ENCODE measurements at places on chromosomes 12 and 14.

DNA sequence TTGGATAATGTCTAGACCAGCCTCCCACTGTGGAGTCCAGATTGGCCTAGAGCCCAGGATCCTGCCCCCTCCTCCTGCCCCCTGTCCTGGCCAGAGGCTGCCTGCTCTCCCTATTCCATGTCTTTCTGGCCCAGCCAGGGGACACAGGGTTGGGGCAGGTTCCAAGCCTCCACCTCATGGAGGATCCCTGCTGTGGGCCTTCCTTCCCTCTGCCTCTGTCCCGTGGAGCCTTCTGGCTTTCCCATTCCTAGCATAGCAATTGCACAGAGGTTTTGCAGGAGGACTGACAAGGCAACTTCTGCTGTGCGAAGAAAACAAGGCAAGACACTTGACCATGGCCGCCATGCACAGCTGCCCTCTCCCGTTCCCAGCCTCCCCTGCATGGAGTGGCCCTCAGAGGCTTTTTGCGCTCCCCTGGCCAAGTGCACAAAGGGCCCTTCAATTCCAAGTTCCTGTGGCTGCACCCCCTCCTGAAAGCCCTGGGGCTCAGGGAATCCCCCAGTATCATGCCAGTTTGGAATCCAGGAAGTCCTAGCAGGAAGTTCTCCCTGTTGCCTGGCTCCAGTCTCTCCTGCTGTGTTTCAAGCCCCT, 42.1 kb downstream of the KRT80 start:
- no peak for DNase-seq

DNA sequence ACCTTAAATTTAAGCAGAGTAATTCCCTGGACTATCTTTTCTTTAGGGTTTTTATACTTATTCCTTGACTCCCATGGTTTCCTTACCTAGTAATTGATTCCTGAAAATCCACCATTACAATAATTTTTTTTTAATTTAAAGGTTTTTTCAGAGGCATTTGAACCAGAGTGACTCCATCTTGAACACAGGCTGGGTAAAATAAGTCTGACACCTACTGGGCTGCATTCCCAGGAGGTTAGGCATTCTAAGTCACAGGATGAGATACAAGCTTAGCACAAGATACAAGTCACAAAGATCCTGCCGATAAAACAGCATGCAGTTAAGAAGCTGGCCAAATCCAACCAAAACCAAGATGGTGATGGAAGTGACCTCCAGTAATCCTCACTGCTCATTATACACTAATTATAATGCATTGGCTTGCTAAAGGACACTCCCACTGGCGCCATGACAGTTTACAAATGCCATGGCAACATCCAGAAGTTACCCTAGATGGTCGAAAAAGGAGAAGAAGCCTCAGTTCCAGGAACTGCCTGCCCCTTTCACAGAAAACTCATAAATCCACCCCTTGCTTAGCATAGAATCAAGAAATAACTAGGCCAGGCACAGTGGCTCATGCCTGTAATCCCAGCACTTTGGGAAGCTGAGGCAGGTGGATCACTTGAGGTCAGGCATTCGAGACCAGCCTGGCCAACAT, 53.6 kb downstream of the SLC25A21 start:
- DNase-seq, result no peak

- no peak for DNase-seq
These were observed 45.6 kb downstream of the C14orf132 start for GRCh38 chr14:96084796-96085195.

- DNase-seq, result no peak
These were observed 44.8 kb downstream of the SBNO1 start for GRCh38 chr12:123319826-123320225.

- no peak for DNase-seq
These were observed 26.0 kb downstream of the PPFIBP1 start for GRCh38 chr12:27549801-27550652.

DNA sequence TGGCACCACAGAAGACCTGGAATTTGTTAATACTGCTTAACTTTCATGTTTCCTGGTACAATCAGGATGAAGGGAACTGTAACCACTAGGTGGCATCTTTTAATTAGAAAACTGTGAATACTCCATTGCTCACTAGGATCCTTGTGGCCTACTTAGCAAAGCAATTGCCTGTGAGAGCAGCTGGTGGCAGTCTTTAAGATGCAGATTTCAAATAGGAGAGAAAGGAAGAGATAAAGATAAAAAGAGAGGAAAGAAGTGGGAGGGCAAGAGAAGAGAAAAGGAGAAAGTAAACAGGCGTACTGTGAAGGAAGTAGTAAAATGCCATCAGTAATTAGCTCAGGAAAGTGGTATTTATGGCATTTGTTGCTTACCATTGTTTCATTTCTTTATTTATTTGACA, 114.5 kb downstream of the RAD51B start:
- no peak for DNase-seq

GRCh38 chr14:99231161-99231849, 40.7 kb downstream of the BCL11B start:
- DNase-seq, result no peak

GRCh38 chr14:32706721-32707519, 231.8 kb upstream of the NPAS3 start:
- DNase-seq, result no peak

- no peak for DNase-seq
These were observed 318.7 kb downstream of the LRFN5 start for GRCh38 chr14:41925409-41925808.

DNA sequence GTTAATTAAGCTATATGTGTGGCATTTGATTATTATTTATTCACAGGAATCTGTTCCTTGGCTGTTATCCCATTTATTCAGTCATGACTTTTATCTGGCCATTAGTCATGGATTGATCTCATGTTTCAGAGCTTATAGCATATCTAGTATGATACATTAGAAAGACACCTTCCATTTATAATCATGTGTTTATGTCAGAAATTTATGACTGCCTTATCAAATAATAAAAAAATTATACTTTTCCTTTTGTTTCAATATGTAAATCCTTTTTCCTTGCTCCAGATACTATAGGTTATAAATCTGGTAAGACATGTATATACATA, 248.0 kb upstream of the PDE3A start:
- DNase-seq, result no peak

DNA sequence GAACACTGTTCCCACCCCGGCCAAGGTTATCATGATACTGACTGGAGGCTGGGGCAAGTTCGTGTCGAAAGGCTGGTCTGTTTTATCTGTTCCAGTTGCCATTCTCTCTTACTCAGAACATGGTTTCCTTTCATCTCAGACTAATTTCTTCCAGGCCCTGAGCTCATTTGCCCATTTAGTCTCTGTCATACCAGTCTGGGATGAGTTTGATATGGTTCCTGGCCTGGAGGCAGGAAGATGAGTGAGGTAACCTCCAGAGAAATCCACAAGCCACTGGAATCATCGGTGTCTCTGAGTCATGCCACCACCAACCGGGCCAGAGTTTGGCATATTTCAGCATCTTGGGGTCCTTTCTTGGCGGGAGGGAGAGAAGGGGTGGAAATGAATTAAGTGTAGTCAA, 114.7 kb downstream of the NTF3 start:
- no peak for DNase-seq

GRCh38 chr14:59187802-59188460, 536 bp upstream of the DAAM1 start:
- DNase-seq, result peak; percentile 10

DNA sequence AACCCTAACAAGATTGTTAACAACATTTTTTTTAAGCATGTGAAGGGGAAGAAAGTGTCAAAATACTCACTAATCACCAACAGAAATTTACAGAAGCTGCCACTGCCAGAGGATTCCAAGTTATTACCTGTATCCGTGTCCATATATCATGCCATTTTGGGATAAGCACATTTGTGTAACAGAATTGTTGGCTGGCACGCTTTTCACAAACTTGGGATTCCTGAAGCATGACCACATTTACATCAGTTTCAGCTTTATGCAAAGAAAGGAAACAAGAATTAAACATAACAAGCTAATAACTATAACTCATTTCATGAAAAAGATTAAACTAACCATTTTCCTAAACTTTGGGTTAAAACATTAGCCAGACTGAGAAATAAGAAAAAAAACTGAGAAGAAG, 5.9 kb downstream of the NEMP1 start:
- no peak for DNase-seq

GRCh38 chr14:31419179-31419966, 977 bp downstream of the HEATR5A start:
- DNase-seq, result no peak

GRCh38 chr12:127025545-127025944, 1241.4 kb upstream of the TMEM132C start:
- no peak for DNase-seq

- DNase-seq, result no peak
These were observed 35.2 kb upstream of the FOXG1 start for GRCh38 chr14:28731358-28731757.

- DNase-seq, result no peak
These were observed 74.9 kb upstream of the ATP2B1 start for GRCh38 chr12:89783359-89784060.

DNA sequence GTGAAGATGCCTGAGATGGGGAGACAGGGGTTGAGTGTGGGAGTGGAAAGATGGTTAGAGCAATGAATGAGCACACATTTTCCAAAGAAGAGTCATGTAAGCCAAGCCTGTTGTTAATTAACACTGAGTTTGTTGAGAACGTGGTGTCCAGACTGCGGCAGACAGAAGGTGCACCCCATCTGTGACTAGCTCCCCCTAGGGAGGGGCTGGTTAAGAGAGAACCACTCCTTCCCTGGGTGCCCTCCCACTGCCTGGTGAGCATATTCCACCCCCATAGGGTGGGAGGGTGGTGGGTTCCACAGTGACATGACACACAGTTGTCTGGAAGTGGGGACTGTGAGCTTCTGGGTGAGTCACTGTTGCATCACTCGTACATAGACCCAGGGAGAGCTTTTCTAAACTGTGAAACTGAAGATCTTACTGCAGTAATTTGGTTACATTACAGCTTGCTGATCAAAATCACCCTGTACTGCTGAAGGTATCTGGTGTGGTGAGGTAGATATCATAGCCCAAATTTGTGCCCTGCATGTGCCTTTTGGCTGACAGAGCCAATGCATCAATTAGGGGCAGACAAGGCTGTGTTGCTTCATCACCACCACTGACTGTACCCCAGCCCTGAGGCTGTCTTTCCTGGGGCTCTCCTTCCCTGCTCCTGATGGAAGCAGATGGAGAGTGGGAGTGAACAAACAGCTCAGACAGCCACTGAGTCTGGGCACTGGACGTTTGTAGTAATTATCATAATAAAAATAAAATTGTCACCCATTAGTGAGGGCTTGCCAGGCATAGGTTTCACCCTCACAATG, 150.9 kb downstream of the EMP1 start:
- no peak for DNase-seq

DNA sequence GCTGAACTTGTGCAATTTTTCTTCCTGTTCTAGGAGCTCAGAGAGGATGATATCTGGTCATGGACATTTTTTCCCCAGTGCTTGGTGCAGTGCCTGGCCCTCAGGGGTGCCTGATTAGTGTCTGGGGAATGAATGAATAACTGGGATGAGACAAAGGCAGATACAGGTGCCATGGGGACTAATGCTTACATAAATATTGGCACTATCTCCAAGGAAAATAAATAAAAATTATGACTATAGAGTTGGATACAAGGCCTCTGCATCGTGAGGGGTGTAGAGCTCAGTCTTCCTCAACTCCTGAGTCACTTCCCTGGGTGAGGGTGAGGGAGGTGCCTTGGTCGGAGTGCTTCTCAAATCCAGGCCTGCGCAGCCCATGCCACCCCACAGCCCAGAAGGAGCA, 188.6 kb downstream of the KCNA5 start:
- no peak for DNase-seq

GRCh38 chr12:80679346-80680131, 27.9 kb upstream of the MYF6 start:
- no peak for DNase-seq

- DNase-seq, result no peak
These were observed 139.8 kb upstream of the NOS1 start for GRCh38 chr12:117501076-117501869.

GRCh38 chr14:20989787-20990600, at the start of gene METTL17:
METTL17 (plus strand) TSS chr14:20989980; CDS start chr14:20990003, 23 bp downstream.
- peak; percentile 64 for DNase-seq

DNA sequence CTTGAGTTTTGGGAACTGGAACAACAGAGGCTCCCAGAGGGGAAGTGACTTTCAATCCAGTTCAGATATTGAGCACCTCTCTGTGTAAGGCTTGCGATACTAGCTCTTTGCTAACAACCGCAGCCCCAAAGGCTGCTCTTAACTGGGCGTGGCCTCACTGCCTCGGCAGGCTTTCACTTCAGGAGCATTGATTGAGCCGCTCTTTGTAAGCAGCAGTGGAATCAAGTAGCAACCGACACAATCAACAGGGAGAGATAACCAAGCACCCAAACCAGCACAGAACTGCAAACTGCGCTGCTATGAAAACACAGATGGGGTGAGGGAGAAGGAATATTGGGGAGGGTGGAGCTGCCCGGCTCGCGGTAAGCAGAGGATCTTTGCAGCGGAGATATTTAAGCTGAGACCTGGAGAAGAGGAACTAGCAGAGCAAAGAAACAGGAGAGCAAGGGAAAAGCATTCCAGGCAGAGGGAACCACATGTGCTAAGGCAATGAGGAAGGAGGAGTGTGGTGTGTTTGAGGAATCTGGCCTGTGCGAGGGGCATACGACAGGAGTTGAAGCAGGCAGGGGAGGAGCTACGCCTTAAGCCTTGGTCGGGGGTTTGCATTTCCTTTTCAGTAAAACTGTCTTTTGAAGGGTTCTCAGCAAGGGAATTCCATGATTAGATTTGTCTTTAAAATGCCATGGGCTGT, 17.3 kb upstream of the YY1 start:
- no peak for DNase-seq

GRCh38 chr12:56080556-56081138, 682 bp downstream of the ERBB3 start:
- DNase-seq, result no peak

- DNase-seq, result no peak
These were observed 1178.7 kb downstream of the AACS start for GRCh38 chr12:126243814-126244440.

DNA sequence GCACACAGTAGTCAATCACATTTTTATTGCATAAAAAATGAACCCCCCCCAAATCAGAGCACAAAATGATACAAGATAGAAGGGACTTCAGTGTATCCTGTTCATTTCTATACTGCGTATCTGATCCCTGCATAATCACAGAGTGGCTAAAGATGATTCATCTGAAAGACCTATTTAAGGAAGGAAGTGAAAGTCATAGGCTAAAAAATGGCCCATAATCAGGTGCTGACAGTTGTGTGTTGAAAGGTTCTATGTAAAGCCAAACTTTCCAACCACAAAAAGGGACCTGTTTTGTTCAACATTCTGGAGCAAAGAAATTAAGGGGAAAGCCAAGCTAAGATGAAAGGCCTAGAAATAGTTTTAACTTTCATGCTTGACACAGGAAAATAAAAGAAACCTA, 147.8 kb upstream of the ATP2B1 start:
- DNase-seq, result no peak

All from stimulated activated CD8-positive, alpha-beta memory T cell treated with anti-CD3 and anti-CD28 coated beads, Interleukin-7, amount 100 ng/mL, for 1 hour (primary cell).